ENCODE measurements at places on chromosomes 5 and 9.

DNA sequence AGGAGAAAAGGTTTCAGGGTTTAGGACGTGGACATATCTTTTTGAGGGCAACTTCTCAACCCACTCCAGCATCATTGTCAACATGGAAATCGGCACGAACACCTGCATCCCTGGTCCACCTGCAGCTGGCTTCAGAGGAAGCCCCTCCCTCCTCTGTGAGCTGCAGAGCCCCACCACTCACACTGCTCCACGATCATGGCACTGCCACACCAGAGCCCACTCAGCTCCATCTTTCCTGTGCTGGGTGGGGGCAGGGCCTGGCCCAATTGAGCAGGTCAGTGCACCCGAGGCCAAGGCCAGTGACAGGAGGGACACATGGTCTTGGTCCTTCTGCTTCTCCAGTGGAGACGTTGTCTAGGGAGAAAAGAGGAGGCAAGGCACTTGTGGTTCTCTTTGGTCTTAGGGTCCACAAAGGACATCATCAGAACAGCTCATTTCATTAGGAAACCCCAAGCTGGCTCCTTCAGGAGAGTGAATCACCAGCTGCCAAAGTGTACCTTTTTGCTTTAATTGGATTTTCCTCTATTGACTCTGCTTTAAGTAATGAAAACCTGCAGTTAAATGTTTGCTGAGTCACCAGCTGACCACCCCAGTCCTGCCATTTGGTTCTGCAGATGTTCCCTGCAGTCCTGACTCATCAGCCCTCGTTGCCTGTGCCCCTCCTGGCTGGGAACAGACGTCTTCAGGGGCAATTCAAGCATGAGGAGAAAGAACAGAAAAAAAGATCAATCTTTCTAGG lies 56.2 kb downstream of the UBE2QL1 start:
- DNase-seq, result no peak

GRCh38 chr5:32206509-32207354 lies 32.6 kb upstream of the GOLPH3 start:
- no peak for DNase-seq

DNA sequence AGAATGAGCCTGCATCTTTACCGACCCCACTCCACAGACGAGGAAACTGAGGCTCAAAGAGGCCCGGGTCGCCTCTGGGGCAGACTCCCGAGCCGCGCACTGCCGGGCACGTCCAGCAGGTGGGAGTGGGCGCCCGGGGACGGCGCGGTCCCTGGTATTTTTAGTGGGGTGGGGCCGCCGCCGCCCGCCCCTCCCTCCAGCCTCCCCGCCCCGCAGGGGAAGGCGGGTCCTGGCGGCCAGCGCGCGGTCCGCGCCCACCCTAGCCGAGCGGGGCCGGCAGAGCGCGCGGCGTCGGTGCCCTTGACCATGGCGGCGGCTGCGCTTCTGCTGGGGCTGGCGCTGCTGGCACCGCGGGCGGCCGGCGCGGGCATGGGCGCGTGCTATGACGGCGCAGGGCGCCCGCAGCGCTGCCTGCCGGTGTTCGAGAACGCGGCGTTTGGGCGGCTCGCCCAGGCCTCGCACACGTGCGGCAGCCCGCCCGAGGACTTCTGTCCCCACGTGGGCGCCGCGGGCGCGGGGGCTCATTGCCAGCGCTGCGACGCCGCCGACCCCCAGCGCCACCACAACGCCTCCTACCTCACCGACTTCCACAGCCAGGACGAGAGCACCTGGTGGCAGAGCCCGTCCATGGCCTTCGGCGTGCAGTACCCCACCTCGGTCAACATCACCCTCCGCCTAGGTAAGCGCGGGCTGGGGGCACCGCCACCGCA lies at the start of gene LAMC3:
LAMC3 (plus strand) TSS at position 266 of the 710 bp plus-strand sequence; CDS start at position 307, 41 bp downstream.
- DNase-seq, result no peak

DNA sequence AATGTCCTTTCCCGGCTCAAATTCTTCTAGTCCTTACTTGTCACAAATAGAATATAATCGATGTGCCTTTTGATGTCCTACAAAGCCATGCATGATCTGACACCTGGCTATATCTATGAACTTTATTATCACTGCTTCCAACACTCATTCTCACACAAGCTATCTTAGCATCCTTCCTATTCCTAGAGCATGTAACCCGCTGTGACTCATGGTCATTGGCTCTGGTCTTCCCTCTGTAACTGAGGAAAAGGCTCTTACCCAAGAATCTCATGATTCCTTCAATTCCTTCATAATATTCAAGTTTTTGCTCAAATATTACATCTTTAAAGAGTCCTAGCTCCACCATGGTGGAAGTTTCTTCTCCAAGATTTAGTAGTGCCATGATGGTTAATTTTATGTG lies 480.0 kb upstream of the PAPPA start:
- no peak for DNase-seq

- DNase-seq, result no peak
Observed at GRCh38 chr5:78504704-78505677, 143.6 kb downstream of the LHFPL2 start.

GRCh38 chr5:127441799-127442484 lies 75.5 kb upstream of the PRRC1 start:
- DNase-seq, result no peak

- DNase-seq, result no peak
Observed at GRCh38 chr5:135833961-135834638, 363 bp upstream of the SLC25A48 start.

DNA sequence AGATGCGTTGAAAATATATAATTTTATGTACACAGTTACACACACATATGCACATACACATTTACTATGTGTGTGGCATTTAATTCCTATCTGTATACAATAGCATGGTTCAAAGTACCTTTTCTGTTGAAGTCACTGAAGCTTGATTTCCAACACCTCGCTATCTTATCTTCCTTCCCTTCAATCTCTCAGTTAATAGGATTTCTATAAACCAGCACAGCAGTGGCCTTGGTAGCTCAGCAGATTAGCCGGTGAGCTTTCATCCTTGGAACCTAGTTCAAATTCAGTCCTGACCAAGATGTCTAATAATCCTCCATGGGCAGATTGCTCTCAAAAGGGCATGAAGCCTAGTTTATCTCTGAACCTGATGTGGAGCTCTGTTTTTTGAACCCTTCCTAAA lies 2389.5 kb downstream of the MAT2B start:
- no peak for DNase-seq

GRCh38 chr5:125491986-125492492 lies 745.6 kb upstream of the ZNF608 start:
- DNase-seq, result no peak

DNA sequence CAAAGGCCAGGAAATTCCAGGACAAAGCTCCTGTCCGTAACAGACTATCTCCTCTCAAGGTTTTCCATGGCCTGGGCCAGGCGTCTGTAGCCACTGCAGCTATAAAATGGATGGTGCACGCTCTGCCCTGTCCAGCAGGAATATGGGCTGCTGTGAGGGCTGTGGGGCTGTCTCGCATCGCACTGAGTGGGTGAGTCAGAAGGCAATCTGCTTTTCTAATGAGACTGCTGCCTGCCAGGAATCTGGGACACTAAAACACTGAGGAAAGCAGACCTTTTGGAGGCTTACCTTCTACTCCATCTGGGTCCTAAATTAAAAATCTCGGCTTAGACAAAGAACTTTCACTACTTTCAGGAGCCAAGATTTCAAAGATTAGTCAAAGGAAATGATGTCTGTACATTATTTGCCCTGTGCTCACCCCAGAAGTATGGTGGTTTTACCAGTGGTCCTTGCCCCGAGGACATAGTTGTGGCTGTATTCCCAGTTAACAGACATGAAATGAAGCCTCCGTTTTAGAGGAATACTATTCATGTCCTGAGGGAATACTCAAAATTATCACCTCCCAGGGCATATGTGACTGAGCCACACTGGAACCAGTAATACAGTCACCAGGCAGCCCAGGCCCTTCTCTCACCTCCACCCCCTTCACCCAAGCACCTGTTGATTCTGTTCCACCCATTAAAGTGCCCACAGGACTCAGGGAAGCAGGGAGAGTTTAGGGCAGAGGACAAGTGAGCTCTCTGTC lies 56.4 kb downstream of the PFDN1 start:
- DNase-seq, result no peak

GRCh38 chr5:141326088-141326854 lies 4.0 kb upstream of the PCDHGA1 start:
- DNase-seq, result peak; percentile 23

DNA sequence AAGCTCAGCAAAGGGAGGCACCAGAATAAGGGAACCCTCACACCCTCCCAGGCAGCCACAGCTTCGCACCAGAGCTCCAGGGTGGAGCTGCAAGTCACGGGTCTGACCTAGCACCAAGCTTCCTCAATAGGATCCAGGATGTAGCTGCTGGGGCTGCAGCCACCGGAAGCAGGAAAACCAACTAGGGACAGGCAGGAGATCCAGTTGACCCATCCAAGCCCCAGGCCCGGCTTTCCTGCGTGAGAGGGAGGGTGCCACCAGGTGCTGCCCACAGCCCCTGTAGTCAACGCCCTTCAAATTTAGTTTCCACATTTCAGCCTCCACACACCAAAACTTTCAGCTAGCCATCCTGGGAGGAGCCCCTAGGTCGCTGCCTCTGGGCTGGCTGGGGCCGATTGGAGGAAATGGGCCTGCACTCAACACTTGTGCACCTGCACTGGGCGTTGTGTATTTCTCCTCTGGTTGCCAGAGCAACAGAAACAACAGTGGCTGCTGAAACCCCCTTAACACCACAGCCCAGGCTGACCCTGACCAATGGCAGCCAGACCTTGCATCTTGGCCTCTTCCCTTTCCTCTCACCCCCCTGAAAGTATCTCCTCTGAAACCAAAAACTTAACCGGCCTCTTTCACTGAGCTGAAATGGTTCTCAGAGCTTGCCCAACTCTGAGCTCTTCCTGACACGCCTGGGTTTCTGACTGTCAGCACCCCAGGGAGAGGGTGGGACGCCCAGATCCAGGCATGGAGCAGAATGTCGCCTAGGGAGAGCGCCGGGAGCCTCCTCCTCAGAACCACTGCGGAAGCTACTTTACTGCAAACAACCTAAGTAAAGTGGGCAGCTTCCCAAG lies 226.5 kb upstream of the MAP3K1 start:
- DNase-seq, result no peak

GRCh38 chr9:75775166-75775565 lies 115.3 kb upstream of the PCSK5 start:
- DNase-seq, result no peak

GRCh38 chr9:15578714-15579113 lies 25.9 kb downstream of the CCDC171 start:
- DNase-seq, result no peak

DNA sequence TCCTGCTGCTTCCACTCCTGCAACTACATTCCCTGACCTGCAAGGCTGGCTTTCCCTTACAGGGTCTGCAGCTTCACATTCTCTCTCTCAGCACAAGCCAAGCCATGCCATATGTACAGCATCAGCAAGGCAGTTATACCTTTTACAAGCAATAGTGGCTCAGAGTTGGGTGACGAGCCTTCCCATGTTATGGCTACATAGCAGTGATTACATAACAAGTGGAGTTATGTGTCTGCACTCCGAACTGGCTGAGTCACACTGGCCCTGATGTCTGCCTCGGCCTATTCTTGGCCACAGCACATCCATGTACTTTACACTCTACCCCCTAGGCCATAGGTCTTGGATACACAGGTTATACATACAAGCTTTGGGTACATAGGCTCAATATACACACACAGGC lies 52.0 kb upstream of the SNCAIP start:
- no peak for DNase-seq

DNA sequence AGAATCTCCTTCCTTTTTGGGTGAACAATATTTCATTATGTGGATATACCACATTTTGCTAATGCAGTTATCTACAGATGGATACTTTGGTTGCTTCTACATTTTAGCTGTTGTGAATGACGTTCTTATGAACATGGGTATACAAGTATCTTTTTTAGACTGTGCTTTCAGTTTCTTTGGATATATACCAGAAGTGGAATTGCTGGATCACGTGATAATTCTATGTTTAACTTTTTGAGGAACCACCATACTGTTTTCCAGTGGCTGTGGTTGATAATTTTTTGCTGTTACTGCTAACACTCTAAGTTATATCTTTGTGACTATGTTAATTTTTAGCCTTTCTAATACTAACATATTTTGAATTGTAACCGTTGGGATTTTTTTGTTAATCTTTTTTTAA lies 12.5 kb downstream of the WDR70 start:
- DNase-seq, result no peak

GRCh38 chr9:33852216-33852826 lies 35.4 kb downstream of the UBE2R2 start:
- peak; percentile 12 for DNase-seq

- no peak for DNase-seq
Observed at GRCh38 chr5:162685302-162685701, 617.7 kb downstream of the GABRG2 start.
